ENCODE measurements at places on chromosomes 16 and 17.

- no peak for DNase-seq
Measured at GRCh38 chr17:47711366-47712099, 17.6 kb downstream of the TBKBP1 start.

- no peak for DNase-seq
Measured at GRCh38 chr16:27181019-27181790, 22.1 kb upstream of the KDM8 start.

DNA sequence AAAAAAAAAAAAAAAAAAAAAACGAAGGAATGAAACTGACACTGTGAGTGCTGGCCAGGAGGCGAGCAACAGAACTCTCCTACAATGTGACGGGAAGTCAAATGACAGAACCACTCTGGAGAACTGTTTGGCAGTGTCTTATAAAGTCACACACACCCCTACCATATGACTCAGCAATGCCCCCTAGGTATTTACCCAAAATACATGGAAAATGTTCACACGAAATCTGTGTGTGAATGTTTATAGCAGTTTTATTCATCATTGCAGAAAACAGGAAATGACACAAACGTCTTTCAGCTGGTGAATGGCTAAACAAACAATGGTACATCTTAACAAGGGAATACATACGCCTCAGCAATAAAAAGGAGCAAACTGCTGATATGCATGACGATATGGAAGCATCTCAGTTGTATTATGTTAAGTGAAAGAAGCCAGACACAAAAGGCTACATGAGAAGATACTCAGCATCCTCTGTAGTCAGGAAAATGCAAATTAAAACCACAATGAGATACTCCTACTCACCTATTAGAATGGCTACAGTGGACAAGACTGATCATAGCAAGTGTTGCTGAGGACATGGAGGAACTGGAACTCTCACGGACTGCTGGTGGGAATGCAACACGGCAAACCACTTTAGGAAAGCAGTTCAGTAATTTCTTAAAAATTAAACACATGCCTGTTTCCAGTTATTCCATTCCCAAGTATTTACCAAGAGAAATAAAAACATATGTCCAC is 74.7 kb downstream of the TBC1D16 start:
- DNase-seq = no peak

DNA sequence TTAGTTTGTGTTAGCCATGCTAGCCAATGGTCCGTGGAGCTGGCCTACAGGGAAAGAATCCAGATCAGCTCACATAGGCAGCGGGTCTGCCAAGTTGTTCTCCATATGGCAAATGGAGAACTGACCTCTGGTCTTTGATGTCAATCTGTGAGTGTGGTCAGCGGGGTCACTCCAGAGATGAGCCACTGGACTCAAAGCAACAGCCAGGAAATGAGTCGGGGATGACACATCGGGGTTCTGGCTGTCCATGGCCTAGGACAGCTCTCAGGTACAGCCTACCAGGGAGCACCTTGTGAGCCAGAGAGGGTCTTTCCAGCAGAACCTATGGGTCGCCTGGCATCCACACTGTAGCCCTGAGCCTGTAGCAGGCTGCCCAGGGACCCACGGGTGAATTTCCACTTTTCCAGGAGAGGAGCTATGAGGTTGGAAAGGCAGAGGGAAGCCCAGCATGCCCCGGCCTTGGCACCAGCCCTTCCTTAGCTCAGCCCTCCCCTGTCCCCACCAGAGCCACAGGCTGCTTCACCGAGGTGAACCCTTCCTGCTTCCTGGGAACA is 203.0 kb upstream of the TNRC6C start:
- no peak for DNase-seq

DNA sequence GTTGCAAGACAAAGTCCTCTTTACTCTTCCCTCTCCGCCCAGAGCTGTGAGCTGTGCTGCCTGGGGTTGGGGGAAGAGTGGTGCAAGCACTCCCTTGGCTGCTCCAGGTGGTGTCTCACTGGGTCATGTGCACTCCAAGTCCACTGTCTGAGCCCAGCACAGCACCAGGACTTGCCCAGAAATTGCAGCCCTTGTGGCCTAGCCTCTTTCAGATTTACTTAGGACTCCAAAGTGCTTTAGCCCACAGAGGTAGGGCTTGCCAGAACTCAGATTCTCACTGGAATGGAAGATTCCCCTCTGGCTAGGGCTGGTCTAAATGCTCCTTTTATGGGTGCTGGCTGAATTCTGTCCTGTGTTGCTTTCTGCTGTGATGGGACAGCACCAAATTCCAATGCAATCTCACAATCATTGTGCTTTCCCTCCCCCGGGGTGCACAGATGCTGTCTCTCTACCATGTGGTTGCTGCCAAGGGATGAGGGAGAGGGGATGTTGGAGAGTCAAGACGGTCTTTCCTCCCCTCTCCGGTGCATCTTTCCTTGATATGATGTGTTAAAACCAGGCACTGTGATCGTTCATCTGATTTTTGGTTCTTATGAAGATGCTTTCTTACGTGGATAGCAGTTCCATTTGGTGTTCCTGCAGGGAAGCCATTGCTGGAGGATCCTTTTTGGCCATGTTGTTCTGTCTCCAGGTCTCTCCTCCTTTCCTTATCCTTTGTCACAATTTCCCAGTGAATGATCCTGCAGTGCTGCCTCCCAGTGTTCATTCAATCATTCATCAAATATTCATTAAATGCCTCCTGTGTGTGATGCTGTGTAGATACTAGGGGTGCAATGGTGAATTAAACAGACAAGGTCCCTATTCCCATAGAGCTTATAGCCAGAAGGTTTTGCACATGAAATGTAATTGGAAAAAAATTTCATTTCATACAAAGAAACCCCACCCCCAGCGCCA is 216.3 kb downstream of the SPECC1 start:
- no peak for DNase-seq

DNA sequence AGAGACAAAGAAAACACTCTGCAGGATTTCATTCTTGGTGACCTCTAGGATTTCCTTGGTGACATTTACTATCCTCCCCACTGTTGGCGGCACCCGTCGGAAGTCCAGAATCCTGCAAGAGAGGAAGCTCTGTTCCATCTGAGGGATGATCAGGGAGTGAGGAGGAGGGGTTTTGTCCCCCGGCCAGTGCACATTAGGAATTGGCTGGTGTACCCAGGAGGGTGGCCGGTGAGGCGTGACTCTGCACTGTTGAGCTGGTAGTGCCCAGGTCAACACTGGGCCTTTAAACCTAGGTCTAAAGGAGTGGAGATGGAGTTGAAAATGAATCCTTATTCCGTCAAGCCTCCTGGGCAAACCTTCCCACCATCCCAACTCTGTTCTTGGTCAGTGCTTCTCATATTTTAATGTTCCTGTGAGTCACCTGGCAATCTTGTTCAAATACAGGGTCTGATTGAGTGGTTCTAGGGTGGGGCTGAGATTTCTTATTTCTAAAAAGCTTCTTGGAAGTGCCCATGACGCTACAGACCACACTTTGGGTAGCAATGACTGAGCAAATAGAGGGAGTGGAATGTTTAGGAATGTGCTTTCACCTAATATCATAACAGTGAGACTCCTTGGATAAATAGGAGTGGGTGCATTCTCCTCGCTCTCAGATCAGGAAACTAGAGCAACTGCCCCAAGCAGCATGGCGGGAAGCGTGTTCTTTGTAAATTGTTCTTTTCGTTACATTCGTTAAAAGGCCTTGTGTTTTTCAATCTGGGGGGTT is 30.7 kb downstream of the PRKAR1A start:
- DNase-seq = no peak

GRCh38 chr17:55748841-55749240 is 2.0 kb upstream of the PCTP start:
- no peak for DNase-seq
